ENCODE measurements at places on chromosomes 7 and 10.

- no peak for DNase-seq
Observed at GRCh38 chr7:8168336-8168735, 93.6 kb downstream of the ICA1 start.

- DNase-seq: no peak
Observed at GRCh38 chr7:152868122-152869040, 108.8 kb downstream of the ACTR3B start.

- no peak for DNase-seq
Observed at GRCh38 chr10:43090188-43090587, 13.3 kb downstream of the RET start.

- DNase-seq: no peak
Observed at GRCh38 chr7:133619491-133619890, 366.6 kb downstream of the EXOC4 start.

- no peak for DNase-seq
Observed at GRCh38 chr7:91526404-91526803, 262.2 kb downstream of the FZD1 start.

All from occipital lobe (tissue), 3 donors.